ENCODE measurements at places on chromosomes 2 and 18.

GRCh38 chr18:48202006-48202348, 207.2 kb downstream of the ZBTB7C start:
- no peak for DNase-seq

GRCh38 chr2:119264781-119265692, 41.4 kb downstream of the STEAP3 start:
- no peak for DNase-seq

- DNase-seq = no peak
Measured at GRCh38 chr2:85647823-85648526, 20.0 kb downstream of the SFTPB start.

DNA sequence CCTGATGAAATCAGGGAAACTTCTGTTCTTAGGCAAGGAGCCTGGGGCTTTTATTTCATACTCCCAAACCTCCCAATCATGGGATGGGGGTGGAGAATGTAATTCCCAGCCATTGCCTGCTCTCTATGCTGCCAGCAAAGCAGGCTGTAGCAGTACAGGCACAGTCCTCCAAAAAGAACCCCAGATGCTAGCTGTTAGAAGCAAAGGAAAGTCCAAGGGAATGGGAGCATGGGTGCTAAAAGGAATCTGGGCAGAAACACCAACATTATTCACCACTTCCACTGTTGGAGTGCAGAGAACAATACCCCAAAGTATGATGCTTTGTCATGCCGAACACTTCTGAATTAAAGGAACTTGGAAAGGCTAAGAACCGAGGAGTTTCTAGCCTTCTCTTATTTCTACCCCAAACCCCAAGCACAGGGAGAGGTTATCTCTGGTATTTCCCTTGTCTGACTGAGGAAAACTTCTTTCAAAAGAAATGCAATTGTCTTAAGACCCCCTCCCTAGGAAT, 24.7 kb downstream of the MDH1 start:
- DNase-seq = no peak

GRCh38 chr2:152541712-152542111, 175.5 kb downstream of the PRPF40A start:
- no peak for DNase-seq

GRCh38 chr18:33183136-33183535, 257.4 kb downstream of the CCDC178 start:
- no peak for DNase-seq

DNA sequence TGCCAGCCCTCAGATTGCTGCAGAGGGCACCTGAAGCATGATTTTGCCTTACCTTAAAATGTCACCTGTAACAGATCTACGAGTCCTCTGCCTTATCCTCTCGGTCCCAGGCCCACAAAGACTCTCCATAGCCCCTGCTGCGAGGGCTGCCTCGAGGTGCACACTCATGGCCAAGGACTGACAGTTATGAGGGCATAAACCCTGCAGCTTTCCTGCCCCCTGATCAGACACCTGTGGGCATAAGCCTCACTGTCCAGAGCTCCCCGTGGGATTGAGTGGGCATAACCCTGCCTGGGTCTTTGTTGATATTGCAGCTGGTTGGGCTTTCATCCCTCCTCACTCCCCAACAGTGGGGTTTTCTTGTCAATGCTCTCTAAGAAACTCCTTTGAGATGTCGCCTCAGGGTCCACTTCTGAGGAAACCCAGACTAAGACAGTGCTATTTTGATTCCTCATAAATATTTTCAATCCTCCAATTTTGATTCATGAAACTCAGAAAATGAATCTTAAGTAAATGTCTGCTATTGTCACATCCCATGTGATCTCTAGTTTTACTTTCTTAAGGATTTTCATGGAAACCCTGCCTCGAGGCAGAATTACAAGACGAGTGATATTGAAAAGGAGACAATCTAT, 108.5 kb upstream of the NCK2 start:
- DNase-seq = no peak

- no peak for DNase-seq
Measured at GRCh38 chr18:46419391-46420141, 237.5 kb downstream of the LOXHD1 start.

DNA sequence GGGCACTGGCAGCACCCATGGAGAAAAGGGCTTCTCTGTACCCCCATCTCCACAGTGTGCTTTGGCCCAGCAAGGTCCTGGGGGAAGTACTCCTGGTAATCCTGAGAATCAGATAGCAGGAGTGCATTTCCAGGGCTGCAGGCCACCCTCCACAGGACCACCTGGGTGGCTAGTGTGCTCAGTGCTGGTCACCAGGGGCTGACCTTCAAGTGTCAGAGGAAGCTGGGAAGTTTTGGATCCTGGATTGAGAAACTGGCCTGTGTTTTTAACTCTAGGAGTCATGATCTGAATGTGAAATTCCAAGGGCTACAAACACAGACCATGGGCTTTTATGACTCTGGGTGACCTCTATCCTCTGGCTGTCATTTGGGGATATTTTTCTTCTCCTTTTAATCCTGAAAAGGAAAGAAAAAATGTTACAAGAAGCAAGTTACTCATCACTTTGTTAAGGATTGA, 9.3 kb downstream of the RHOB start:
- DNase-seq = no peak

DNA sequence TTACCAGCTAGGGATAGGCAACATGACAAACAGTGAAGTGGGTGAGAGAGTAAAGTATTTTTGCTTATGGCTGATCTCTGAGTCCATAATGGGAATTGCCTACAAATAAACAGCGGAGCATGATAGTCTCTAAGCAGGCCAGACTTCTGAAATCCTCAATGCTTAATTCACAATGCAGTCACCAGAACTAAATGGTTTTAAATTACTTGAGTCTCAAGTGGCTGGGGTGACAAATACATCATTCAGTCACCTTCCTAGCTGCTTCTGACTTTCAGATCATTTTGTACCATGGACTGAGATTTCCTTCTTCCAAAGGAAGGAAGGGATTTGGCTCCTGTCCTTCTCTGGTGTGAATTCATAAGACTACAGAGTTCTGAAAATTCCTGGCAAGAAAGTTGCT, 82.8 kb upstream of the RMP24 start:
- DNase-seq = no peak

GRCh38 chr2:140349695-140350094, 1569.5 kb upstream of the NXPH2 start:
- DNase-seq = no peak

- DNase-seq = no peak
Measured at GRCh38 chr2:134312482-134312881, 58.6 kb downstream of the MGAT5 start.

DNA sequence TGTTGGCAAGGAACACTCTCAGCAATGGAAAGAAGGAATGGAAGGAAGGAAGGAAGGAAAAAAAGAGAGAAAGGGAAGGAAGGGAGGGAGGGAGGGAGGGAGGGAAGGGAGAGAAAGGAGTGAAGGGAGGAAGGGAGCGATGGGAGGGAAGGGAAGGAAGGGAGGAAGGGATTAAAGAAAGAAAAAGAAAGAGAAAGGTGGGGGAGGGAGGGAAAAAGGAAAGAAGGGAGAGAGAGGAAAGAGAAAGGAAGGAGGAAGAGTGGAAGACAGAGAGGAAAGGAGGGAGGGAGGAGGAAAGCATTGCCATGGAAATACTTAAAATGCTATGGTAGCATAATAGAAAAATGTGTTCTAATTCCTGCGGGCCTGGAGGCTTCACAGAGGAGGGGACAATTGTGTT, 22.4 kb downstream of the TTR start:
- DNase-seq = no peak

GRCh38 chr2:207258263-207258991, 92.7 kb upstream of the KLF7 start:
- DNase-seq = peak; percentile 44

DNA sequence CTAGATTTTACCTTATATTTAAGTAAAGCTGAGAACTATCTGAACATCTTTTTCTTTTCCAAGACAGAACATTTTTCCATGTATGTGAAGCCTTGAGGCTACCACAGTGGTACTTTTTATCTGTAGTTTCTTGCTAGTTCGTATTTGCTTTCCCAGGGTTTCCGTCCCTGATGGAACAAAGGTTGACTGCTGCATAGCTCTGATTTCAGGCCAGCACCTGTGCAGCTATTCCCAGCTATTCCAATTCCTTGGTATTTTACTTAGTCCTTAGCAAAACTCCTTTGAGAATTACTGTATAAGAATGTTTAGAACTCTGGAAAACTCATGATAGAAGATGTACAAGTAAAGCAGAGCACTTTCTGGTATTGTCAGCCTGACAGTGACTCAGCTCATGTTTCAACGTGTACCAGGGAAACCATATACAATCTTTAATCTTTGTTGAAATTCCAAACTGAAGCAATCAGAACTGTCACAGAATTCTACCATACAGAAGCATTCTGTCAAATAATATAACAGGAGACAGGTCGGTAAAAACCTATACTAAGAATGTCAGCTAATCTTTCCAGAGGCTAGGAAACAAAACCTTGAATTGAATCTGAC, 162.2 kb downstream of the PKP4 start:
- DNase-seq = no peak

- DNase-seq = no peak
Measured at GRCh38 chr2:19139386-19139785, 219.0 kb downstream of the OSR1 start.

GRCh38 chr2:227340106-227340505, 15.1 kb downstream of the MFF start:
- DNase-seq = no peak

GRCh38 chr2:235384624-235385023, 109.2 kb upstream of the AGAP1 start:
- DNase-seq = no peak

DNA sequence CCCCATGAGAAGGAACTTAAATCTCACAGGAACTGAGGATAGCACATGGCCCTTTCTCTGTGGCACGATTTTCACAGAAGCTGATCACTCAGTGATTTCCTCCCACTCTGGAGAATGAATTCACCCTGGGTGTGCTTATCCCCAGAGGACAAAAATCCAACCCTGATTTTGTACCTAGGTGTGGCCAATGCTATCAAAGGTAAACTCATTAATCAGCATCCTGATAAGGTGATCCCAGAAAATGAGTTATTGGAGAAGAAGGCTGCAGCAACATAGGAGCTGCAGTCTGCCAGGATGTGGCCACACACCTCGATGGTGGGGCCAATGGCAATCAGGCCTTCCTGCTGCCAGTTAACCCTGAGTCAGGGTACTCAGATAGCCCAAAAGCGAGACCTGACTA, 8.2 kb upstream of the SULT1C2 start:
- DNase-seq = no peak

GRCh38 chr2:220904015-220904414, 668.1 kb downstream of the EPHA4 start:
- DNase-seq = no peak

- no peak for DNase-seq
Measured at GRCh38 chr2:238638100-238638981, 209.5 kb upstream of the TWIST2 start.

GRCh38 chr2:84888401-84889276, 7.8 kb upstream of the TRABD2A start:
- peak; percentile 87 for DNase-seq

DNA sequence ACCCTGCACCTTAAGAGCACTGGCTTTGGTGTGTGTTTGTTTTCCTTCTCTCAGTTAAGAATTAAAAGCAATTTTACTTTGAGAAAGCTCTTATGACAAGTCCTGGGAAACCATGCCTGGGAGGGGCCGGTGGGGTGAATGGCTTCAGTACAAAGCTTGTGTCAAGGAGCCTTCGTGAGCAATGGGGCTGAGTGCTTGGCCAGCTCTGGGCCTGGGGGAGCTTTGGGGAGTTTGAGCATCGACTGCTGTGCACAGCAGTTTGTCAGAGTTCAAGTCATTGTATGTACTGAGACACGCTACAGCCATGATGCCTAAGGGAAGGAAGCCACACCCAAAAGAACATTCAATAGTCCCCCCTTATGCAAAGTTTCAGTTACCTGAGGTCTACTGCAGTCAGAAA, 75.8 kb downstream of the ARHGEF4 start:
- no peak for DNase-seq

GRCh38 chr18:57190026-57190425, 43.1 kb downstream of the BOD1L2 start:
- DNase-seq = no peak

DNA sequence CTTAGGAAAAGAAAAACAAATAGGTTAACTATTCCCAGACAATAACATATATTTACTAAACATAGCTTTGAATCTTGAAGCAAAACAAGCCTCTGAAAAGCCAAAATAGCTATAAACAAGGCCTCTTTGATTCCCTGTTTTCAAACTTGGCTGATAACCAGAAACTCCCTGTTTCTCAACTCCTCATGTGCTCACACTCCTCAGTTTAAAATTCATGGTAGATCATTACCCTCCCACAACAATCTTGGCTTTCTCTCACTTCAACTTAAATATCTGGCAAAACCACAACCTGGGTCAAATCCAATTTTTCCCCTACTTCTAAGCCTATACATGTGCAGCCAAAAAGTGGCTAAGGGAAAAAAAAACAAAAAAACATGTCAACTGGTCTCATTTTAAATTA, 15.6 kb downstream of the SUCLG1 start:
- no peak for DNase-seq

DNA sequence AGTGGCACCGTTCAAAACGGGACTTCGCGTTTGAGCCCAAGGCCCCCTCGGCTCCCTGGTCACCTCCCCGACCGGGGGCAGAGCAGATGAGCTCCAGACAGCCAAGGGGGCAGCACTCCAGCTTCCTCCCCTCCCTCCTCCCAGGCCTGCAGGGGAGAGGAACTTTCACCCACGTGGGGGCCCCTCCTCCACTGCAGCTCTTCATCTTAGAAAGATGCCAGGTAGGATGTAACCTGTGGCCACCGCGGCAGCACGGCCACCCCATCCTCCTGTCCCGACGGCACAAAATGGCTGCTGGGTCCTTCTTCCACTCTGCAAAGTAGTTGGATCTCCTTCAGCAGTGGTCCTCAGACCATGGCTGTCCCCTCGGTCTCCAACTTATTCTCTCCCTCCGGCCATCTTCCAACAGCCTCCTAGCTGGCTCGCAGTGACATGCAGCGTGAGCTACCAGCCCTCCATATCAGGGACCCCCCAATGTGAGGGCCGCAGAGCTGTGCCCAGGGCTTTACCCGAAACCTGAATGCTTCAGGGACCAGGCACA, 94.5 kb upstream of the ID2 start:
- no peak for DNase-seq

DNA sequence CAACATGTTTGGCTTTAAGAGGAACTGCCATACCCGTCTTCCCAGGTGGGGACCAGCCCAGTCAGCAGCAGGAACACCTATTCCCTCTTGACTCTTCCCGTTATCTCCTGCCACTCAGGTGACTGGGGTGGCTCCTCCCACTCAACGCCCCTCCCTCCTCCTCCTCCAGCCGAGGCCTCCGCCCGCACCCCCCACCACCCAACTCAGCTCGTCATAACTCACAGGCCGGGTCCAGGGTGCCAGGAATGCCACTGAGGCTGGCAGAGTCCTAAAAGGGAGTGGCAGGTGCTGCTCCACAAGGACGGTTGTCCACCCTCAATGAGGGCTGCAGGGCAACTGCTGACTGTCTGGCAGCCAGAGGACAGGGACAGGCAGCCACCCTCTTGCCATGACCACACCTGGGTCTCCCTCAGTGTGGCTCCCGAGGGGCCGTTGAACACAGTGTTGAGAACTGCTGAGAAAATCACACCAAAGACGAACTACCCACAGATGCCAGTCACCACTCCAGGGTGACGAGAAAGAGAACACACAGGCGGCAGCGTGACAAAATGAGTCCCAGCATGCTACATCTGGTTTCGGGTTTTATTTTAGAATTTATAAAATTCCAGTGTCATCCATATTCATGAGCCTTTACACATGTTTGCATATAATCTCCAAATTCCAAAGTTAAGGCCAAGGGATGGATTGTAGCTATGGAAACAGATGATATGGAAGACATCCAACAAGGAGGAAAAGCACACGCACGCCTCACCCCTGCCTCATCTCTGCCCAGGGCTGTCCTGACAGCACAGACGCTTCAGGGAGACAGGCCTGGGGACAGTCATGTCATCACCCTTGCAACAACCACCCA, 38.5 kb downstream of the ANO7 start:
- DNase-seq = no peak

GRCh38 chr18:24072743-24073142, 58.2 kb downstream of the TTC39C start:
- DNase-seq = no peak

Data from suppressor macrophage treated with lipopolysaccharide for 4 hours (primary cell).